Activated CD8-positive, alpha-beta memory T cell treated with anti-CD3 and anti-CD28 coated beads for 4 hours (primary cell): ENCODE measurements at places on chromosomes 5 and 9.

DNA sequence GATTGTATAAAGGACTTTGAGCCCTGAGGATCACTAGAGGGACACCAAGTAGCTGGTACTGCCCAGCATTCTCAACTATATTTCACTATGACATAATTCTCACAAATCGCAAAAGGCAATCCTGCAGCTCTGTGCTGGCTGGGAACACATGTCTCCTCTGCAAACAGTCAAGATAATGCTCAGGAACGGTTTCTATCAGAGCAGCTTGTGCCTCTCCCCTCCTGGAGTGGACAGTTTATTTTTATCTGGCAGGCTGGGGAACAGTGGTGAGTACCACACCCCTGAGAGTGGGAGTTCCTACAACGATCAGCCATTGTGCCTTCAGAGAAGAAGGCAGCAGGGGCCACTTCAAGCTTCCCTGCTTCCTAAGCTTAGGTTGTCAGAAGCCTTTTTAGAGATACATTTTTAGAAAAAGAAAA is 65.8 kb downstream of the ERAP1 start:
- no peak for DNase-seq

GRCh38 chr5:12488161-12488560 is 583.9 kb upstream of the CTNND2 start:
- DNase-seq, result no peak

DNA sequence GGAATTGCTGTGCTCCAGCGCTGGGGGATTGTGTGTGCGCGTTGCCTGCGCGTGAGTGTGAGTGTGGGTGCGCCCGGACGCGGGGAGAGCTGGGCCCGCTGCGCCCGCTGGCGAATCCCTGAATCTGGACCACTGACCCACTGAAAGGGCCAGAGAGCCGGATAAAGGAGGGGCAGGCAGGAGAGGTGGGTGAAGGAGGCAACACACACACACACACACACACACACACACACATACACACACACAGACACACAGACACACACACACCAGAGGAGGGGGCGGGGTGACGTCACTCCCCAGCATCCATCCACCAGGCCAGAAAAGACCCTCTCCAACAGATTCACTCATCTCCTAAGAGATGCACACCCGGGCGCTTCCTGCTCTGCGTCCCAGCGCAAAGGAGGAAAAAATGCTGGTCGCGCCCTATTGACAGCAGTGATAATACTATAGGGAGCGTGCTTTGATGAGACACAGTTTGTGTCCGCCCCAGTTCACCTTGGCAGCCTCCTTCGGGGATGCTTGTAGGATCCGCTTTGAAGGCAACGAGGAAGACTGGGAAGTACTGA is 1059.1 kb upstream of the DMAC1 start:
- DNase-seq, result no peak

DNA sequence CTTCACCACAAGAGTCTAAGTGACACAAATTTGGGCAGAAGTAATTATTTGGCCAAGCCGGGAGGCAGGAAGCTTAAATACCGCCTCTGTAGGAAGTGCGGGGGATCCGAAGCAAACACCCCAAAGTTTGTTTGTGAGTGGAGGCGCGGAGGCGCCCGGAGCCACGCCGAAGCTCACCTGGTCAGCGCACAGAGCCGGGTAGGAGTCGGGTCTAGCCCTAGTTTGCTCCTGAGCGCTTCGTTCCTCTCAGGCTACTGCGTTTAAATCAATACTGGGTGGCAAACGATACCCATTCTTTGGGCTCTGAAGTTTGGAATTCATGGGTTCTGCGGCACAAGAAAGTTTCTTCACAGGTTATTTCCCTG is 855 bp downstream of the MCC start:
- no peak for DNase-seq

DNA sequence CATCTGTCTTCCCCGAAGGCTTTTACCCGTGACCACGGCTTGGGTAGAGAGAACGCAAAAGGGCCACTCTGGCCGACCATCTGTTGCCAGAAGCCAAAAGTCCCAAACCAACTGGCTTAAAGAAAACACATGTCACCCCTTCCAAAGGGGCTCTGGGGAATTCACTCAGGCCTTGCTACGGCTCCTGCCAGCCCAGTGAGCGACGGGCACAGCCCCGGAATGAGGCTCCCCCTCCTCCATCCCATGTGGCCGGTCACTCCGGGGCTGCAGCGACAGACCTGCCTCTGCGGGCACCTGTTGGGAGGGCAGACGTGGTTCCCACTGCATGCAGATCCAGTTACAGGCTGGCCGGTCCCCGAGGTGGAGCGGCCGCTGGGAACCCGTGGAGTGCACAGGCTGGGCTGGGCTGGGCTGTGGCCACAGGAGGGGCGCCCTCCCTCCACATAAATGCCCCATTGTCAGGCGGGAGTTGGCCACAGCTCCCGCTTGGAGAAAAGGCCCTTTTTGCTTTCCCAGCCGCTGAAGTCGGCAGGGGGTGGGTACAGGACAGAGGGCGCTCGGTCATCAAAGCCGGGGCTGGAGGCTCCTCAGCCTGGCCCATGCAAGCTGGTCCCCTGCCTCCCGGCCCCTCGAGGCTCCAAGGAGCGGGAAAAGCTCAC is 19.9 kb downstream of the NOTCH1 start:
- DNase-seq, result no peak

GRCh38 chr5:177469750-177470525 is 3.5 kb downstream of the DBN1 start:
- DNase-seq, result no peak

DNA sequence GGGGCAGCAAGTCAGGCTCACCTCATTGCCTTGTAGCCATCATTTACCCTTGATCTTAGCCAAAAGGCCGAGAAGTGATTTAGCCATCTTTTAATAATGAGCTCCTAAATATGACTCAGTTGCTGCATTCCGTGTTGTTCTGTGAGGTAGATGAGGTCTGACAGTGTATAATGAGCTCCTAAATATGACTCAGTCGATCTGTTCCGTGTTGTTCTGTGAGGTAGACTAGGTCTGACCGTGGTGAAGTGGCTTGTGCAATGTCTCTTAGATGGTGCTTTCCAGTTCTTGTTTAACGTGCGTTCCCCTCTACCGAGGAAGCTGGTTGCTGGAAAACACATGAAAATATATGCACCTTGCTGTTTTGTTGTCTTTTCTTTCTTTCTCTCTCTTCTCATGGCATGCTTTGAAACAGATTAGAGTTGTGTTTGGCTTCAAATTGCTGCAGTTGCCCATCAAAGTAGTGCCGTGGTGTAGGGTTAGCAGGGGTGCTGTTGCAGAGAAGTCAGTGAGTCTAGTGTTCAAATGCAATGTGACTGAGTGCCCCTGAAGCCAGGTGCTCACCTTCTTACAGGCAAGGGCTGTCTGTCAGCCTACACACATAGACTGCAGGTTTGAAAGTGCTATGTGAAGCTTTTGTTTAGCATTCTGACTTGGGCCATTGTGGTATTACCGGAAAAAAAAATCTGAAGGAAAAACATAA is 118.6 kb downstream of the KDM4C start:
- DNase-seq, result no peak

- no peak for DNase-seq
Observed at GRCh38 chr5:125865166-125865815, 557.9 kb upstream of the GRAMD2B start.

- DNase-seq, result no peak
Observed at GRCh38 chr5:140982083-140982716, 15.9 kb downstream of the PCDHAC2 start.

GRCh38 chr5:11043881-11044280 is 282.8 kb upstream of the DAP start:
- no peak for DNase-seq

DNA sequence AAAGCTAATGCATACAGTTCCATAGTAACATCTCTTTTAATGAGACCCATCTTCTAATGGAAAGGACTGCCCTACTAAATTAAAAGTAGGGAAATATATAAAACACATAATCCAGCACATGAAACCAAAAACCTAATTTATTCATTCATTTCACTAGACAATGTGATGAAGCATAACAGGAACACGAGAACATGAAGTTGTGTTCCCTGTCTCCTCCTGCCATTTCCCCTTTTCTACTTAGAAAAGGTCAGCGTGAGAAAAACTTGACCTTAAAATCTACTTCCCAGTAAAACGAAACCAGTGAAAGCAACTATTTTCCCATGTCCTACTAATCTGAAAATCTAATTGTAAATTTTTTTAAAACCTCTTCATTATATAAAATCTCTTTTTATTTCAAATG is 847.5 kb downstream of the TLE1 start:
- DNase-seq, result no peak

- no peak for DNase-seq
Observed at GRCh38 chr9:118674942-118675341, 694.3 kb downstream of the BRINP1 start.

DNA sequence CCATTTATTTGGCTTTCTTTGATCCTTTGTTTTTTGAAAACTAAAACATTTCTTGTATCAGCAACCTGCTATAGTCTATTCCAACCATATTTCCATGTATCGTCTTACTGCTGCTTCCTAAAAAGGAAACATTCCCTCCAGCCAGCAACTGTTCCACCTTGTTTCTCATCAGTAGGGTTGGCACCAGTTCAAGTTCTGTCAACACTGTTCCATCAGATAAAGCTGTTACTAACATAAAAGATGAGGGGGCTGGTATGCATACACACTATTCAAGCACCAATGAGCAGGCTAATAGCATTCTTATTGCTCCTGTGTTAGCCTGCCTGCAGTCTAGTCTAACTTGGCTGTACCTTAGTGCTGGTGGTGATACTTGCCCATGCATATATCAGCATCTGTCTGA is 178.3 kb downstream of the CWC27 start:
- no peak for DNase-seq

DNA sequence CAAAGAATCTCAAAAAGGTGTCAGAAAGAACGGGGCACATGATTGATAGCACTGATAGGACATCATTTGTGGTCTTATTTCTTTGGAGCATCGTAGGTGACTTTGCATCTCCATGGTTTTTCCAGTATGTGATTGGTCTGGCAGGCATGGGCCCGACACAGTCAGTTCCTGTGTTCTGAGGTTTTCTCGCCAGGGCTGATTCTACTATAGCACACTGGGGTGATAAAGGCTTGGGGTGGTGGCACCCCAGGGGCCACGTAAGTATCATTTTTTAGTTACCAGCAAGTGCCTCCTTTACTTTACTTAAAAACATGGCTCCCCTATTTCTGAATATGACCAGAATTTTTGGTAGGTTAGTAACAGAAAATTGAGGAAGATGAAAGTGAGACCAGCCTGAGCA is 202.7 kb downstream of the RFK start:
- no peak for DNase-seq

- DNase-seq, result no peak
Observed at GRCh38 chr9:32454280-32454679, 69.8 kb downstream of the ACO1 start.

DNA sequence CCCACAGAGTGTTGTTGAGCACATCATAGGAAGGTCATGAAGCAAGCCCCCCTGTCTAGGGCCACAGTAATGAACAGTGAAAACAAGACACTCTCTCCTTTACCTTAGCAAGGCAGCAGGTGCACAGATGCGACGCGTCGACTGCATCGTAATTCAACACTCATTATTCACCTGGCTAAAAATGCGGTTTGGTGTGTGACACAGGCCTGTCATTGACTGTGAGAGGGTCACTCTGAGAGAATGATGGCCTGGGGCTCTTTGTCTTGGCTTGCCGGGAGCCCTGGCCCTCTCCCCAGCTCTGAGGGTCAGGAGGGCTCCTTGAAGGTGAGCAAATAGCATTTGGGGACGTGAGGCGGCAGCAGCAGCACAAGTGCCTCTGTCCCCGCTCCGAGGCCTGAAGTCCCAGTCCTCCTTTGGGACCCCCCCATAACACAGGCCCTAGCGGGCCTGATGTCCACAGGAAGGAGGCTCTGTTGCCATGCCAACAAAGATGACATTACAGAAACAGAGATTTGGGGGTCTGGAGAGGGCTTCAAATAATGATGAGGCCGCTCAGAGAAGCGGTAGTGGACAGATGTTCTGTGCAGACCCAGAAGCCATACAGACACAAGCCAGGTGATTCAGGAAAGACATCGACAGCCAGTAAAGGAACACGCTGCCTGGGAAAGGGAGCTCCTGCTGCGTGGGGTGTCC is 46.7 kb downstream of the SHB start:
- DNase-seq, result no peak

GRCh38 chr5:151741678-151742423 is 16.6 kb downstream of the ATOX1 start:
- DNase-seq, result no peak

GRCh38 chr9:89576404-89576839 is 28.4 kb upstream of the GADD45G start:
- no peak for DNase-seq

DNA sequence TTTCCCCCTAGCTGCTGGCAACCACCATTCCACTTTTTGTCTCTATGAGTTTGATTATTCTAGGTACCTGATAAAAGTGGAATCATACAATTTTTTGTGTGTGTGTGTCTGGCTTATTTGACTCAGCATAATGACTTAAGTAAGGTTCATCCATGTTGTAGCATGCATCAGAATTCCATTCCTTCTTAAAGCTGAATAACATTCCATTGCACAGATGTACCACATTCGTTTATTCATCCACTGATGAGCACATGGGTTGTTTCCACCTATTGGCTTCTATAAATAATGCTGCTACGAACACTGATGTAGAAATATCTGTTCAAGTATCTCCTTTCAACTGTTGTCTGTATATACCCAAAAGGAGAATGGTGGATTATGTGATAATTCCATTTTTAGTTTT is 33.7 kb downstream of the AP3B1 start:
- no peak for DNase-seq

GRCh38 chr5:157066080-157066479 is 7.2 kb upstream of the HAVCR1 start:
- no peak for DNase-seq

GRCh38 chr9:121748727-121749423 is 97.4 kb downstream of the DAB2IP start:
- no peak for DNase-seq

- DNase-seq, result no peak
Observed at GRCh38 chr9:79264511-79265355, 307.0 kb upstream of the TLE4 start.

DNA sequence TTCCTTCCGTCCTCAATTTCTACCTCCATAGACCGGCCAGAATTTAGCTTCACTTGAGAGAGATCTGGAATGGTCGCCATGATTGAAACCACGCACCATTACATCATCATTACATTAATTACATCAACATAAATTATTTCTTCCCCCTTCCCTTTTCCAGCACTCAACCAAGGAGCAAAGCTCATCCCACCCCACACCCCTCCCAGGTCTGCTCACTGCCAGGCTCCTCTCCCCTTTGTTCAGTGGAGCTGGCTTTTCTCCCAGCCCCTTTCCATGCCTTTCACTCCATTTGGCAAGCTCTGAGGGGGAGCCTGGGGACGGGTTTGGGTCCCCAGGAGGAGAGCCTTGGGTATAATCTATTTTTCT is 8.4 kb downstream of the RACK1 start:
- DNase-seq, result no peak

DNA sequence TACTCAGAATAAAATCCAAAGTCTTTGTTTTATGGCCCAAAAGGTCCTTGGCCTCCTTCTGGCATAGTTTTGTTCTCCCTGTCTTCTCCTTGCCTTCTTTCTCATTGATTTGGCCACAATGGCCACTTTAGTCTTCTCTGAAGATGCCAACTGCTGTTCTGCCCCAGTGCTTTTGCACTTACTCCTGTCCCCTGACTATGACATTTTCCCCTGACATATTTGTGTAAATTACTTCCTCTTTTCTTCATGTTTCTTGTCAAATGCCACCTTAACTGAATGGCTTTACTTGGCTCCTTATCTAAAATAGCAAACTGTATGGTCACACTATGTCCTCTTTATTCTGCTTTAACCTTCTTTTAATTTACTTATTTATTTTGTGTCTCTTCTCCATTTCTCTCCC is 484.7 kb upstream of the ARRDC3 start:
- no peak for DNase-seq

- no peak for DNase-seq
Observed at GRCh38 chr9:15227491-15227890, 79.5 kb downstream of the TTC39B start.

GRCh38 chr5:67215519-67216471 is 19.2 kb upstream of the CD180 start:
- DNase-seq, result peak; percentile 20
